Spinal cord (tissue), 10 donors: ENCODE measurements at places on chromosomes 13 and 19.

- H3K27me3 ChIP-seq, result no peaks in the 10 kb centered on the region
- peak; percentile 55 for DNase-seq
- peaks cover 6% of the 10 kb centered on the region for H3K36me3 ChIP-seq
- H3K4me1 ChIP-seq, result peaks cover 38% of the 10 kb centered on the region
- H3K4me3 ChIP-seq, result no peak overlapping the region
These were observed 42.5 kb downstream of the CELF5 start for GRCh38 chr19:3266792-3267514.

GRCh38 chr13:40429706-40430545 is 236.5 kb downstream of the FOXO1 start:
- no peak for DNase-seq
- no peak overlapping the region for H3K4me3 ChIP-seq
- H3K27me3 ChIP-seq, result no peaks in the 10 kb centered on the region
- H3K4me1 ChIP-seq, result peaks cover 3% of the 10 kb centered on the region
- H3K36me3 ChIP-seq, result no peaks in the 10 kb centered on the region
- H3K27ac ChIP-seq, result no peak overlapping the region

DNA sequence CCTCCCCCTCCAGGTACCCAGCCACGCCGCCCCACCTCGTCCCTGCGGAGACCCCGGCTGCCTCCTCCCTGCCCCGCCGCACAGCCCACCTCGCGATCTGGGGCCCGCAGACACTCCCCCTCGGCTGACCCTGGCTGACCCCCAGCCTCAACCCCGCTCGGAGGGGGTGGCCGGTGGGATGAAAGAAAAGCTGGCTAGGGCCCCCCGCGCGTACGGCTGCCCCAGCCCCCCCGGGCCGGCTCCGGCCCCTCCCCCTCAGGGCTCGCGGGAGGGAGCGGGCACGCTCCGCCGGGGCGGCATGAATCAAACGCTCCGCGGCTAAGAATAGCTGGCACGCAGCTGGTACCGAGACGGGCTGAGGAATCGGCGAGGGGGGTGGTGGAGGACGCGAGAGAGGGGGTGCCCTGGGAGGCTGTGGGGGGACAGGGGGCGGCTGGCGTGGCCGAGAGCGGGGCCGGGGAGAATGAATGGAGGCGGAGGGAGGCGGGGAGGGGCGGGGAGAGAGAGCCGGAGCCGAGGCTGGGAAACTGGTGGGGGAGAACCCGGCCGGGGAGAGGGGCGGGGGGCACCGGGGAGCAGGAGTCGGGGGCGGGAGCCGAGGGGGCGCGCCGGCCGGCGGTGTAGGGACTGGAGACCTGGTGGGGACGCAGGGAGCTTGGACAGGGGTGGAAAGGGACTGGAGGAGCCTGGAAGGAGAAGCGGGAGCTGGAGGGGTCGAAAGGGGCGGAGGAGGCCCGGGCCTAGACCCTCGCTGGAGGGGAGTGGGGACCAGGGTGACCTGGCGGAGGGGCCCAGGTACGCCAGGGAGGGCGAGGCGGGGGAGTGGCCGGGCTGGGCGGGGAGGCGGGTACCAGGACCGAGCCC is 1.1 kb downstream of the SHANK1 start:
- peak overlapping the region; percentile 39 for H3K4me3 ChIP-seq
- peaks cover 40% of the 10 kb centered on the region for H3K4me1 ChIP-seq
- H3K36me3 ChIP-seq, result peaks cover 34% of the 10 kb centered on the region
- no peak overlapping the region for H3K27ac ChIP-seq
- H3K27me3 ChIP-seq, result no peaks in the 10 kb centered on the region

DNA sequence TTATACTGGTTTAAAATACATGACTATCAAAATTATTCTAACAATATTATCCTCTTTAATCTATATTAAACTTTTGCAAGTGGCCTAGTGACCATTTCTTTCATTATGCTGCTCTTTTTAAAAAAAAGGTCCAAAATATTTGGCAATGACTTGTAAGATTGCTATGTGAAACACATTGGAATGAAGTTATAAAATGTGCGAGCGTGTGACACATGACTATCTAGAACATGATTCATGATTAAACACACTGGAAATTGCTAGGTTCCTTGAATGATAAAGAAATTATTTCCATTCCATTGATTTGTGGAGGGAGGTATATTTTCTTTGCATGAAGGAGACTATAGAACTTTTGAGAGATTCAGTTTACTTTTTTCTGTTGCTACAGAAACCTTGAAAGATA is 739.1 kb downstream of the DIAPH3 start:
- H3K4me1 ChIP-seq, result no peaks in the 10 kb centered on the region
- no peaks in the 10 kb centered on the region for H3K27me3 ChIP-seq
- no peaks in the 10 kb centered on the region for H3K36me3 ChIP-seq
- no peak overlapping the region for H3K4me3 ChIP-seq

DNA sequence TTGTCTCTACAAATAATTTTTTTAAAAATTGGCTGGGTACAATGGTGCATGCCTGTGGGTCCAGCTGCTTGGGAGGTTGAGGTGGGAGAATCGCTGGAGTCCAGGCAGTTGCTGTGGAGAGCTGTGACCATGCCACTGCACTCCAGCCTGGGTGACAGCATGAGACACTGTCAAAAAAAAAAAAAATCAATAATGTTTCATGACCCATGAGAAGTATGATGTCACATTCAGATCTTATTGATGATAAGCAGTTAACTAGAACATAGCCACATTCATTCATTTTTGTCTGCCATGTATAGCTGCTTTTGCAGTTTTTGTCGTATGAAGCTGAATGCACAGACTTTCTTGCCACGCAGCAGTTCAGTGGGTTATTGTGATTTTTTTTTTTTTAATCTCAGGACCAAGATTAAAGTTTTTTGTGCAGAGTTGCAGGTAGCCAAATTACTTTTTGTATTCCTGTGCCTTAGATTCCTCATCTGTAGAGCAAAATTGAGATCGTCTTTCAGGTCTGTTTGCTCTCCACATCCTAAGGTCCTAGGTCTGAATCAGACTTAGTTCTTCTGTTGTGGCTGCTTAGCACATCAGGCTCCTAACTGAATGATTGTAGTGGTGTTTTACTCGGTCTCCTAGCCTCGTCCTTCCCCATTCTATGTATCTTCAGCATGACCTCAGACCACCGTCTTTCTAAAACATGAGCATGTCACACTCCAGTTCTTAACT is 145.2 kb downstream of the GGACT start:
- no peaks in the 10 kb centered on the region for H3K4me1 ChIP-seq
- no peaks in the 10 kb centered on the region for H3K36me3 ChIP-seq

GRCh38 chr19:4730740-4731171 is 7.1 kb upstream of the DPP9 start:
- no peak overlapping the region for H3K4me3 ChIP-seq
- H3K27me3 ChIP-seq, result no peaks in the 10 kb centered on the region
- no peak for DNase-seq
- H3K27ac ChIP-seq, result no peak overlapping the region
- no peaks in the 10 kb centered on the region for H3K36me3 ChIP-seq

- H3K4me3 ChIP-seq, result no peak overlapping the region
- no peak for DNase-seq
- no peaks in the 10 kb centered on the region for H3K4me1 ChIP-seq
These were observed 14.5 kb downstream of the ARHGEF7 start for GRCh38 chr13:111129465-111130115.

DNA sequence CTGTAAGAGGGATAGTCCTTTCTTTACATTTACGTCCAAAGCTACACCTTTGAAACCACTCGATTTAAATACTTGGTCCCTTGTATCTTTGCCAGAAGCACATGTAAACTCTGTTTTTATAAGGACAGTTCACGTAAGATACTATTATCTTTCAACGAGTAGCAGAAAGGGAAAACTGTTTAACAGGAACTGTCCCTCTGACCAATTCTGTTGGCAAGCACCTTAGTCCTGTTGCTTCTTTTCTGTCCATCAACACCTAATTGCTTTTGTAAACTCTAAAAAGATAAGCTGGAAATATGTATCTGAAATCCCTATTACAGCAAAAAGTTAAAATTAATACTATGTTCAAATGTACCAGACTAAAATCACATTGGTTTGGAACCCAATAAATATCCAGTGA is 37.4 kb downstream of the PCDH9 start:
- no peaks in the 10 kb centered on the region for H3K36me3 ChIP-seq
- no peaks in the 10 kb centered on the region for H3K4me1 ChIP-seq
- no peak overlapping the region for H3K27ac ChIP-seq

- peaks cover 22% of the 10 kb centered on the region for H3K4me1 ChIP-seq
- no peak overlapping the region for H3K27ac ChIP-seq
- H3K4me3 ChIP-seq, result no peak overlapping the region
- DNase-seq, result no peak
- no peaks in the 10 kb centered on the region for H3K27me3 ChIP-seq
These were observed 50.9 kb downstream of the CCDC70 start for GRCh38 chr13:51912511-51913225.

DNA sequence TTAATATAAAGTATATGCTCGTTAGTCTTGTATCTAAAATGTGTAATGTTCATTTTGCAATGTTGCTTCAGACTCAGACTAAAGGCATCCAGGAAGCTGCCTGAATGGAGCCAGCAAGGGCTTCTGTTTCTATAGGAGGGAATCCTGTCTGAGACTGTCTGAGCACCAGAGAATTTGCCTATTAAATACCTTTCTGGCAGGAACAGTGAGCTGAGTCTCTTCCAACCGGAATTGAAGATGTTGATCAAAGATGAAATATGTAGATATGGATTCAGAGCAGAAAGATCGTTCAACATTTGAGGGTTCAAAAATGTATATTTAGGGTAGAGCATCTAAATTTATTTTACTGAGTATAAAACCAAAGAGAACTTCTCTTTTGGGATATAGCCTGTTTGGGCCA is 20.9 kb downstream of the MYO16 start:
- H3K27ac ChIP-seq, result no peak overlapping the region
- no peaks in the 10 kb centered on the region for H3K4me1 ChIP-seq
- no peak overlapping the region for H3K4me3 ChIP-seq
- H3K36me3 ChIP-seq, result no peaks in the 10 kb centered on the region

GRCh38 chr13:48424212-48424611 is 11.3 kb upstream of the LPAR6 start:
- no peak for DNase-seq
- no peaks in the 10 kb centered on the region for H3K36me3 ChIP-seq
- no peaks in the 10 kb centered on the region for H3K4me1 ChIP-seq
- H3K4me3 ChIP-seq, result no peak overlapping the region
- H3K27ac ChIP-seq, result no peak overlapping the region

DNA sequence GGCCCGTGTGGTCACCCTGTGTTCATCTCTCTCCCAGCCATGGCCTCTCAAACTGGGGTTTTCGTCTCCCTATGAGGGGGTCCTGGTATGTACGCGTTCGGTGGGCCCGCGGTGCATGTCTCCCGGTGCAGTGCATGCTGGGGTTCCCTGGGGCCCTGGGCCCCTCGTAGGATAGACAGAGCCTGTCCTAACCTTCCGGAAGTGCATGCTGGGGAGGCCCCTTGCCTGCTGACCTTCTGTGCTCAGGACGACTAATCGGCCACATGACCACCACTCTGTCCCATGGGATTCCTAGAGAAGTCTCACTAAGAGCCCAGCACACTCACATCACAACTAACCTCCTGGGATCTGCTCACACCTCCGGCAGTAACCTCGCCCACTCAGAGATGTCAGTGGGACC is 4.9 kb upstream of the USE1 start:
- peaks cover 79% of the 10 kb centered on the region for H3K36me3 ChIP-seq
- peaks cover 10% of the 10 kb centered on the region for H3K4me1 ChIP-seq
- H3K27me3 ChIP-seq, result no peaks in the 10 kb centered on the region
- no peak overlapping the region for H3K4me3 ChIP-seq
- no peak for DNase-seq

GRCh38 chr19:12156223-12157058 is at the start of gene ZNF625:
Gene ZNF625 (minus strand): TSS chr19:12156734. CDS start chr19:12156558, 176 bp downstream.
- H3K4me3 ChIP-seq, result peak within 1 kb of the TSS; percentile 90
- peaks cover 13% of the 10 kb centered on the region for H3K4me1 ChIP-seq
- no peaks in the 10 kb centered on the region for H3K27me3 ChIP-seq
- DNase-seq, result peak; percentile 90
- peak within 1 kb of the TSS; percentile 95 for H3K27ac ChIP-seq
- peaks cover 10% of the 10 kb centered on the region for H3K36me3 ChIP-seq

DNA sequence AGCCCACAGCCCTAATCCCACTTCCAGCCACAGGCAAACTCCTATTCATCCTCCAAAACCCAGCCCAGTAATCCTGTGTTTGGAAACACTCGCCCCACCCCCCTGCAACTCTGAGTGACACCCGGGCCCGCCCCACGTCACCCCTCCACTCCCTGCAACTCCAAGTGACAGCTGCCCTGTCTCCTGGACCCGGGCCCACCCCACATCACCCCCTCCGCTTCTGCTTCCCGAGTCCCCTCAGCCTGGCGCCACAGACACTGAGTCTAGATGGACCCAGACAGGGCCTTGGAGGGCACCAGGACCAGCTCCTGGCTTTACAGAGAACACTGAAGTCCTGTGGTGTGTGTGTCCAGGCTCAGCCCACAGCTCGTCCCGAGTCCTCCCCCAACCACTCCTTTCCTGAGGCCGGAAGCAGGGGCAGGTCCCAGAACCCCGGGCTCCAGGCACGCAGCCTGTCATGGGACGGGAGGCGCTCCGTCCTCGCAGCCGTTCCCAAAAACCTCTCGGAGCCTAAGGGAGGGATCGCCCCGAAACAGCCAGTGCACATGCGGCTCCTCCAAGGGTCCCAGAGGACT is 7.7 kb downstream of the REXO1 start:
- no peak overlapping the region for H3K27ac ChIP-seq
- no peak for DNase-seq
- H3K27me3 ChIP-seq, result no peaks in the 10 kb centered on the region
- H3K4me1 ChIP-seq, result peaks cover 47% of the 10 kb centered on the region

- H3K4me1 ChIP-seq, result peaks cover 26% of the 10 kb centered on the region
- H3K36me3 ChIP-seq, result peaks cover 3% of the 10 kb centered on the region
- no peak overlapping the region for H3K27ac ChIP-seq
- H3K27me3 ChIP-seq, result peaks cover 21% of the 10 kb centered on the region
- DNase-seq, result no peak
- no peak overlapping the region for H3K4me3 ChIP-seq
These were observed 1.3 kb downstream of the IZUMO1 start for GRCh38 chr19:48745208-48745995.

- no peaks in the 10 kb centered on the region for H3K36me3 ChIP-seq
- no peak overlapping the region for H3K27ac ChIP-seq
- H3K4me1 ChIP-seq, result no peaks in the 10 kb centered on the region
These were observed 182.9 kb upstream of the RXFP2 start for GRCh38 chr13:31556376-31556775.

DNA sequence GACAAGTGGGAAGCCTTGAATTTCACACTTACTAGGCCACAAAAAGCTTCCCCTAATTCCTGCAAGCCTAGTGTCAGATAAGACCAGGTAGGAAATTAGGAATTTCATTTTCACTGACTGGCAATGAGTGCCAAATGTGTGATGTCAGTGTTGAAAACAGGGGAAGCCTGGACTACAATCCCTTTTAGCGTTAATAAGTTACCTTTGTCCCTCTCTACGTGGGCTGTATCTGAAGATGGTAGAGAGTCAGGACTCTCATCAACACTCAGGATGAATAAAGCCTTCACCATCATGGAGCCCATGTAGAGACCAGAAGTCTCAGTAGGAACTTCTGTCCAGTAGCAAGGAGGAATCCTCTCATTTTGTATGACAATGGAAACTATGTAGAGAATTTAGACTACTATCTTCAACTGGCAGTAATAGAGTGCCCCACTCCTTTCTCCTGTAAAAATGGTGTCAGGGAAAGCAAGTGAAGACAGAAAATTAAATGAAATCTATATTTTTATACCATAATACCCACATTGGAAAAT is 324.1 kb upstream of the KLHL1 start:
- no peaks in the 10 kb centered on the region for H3K27me3 ChIP-seq
- H3K4me1 ChIP-seq, result no peaks in the 10 kb centered on the region
- no peak overlapping the region for H3K4me3 ChIP-seq

GRCh38 chr19:12064590-12065538 is at the start of gene ZNF844:
Gene ZNF844 (plus strand): TSS chr19:12064731. CDS start chr19:12064874, 143 bp downstream.
- H3K4me1 ChIP-seq, result peaks cover 15% of the 10 kb centered on the region
- peak; percentile 96 for DNase-seq
- H3K36me3 ChIP-seq, result peaks cover 7% of the 10 kb centered on the region
- no peaks in the 10 kb centered on the region for H3K27me3 ChIP-seq
- peak within 1 kb of the TSS; percentile 98 for H3K27ac ChIP-seq
- peak within 1 kb of the TSS; percentile 93 for H3K4me3 ChIP-seq
